ENCODE measurements at places on chromosomes 11 and 22.
A peak's percentile ranks its signal among the peaks of the same experiment; 100 is the strongest.

GRCh38 chr11:16359369-16359768 lies 3.0 kb upstream of the SOX6 start:
- no peak for DNase-seq

GRCh38 chr11:67344264-67344663 lies 9.1 kb downstream of the POLD4 start:
- DNase-seq, result no peak

DNA sequence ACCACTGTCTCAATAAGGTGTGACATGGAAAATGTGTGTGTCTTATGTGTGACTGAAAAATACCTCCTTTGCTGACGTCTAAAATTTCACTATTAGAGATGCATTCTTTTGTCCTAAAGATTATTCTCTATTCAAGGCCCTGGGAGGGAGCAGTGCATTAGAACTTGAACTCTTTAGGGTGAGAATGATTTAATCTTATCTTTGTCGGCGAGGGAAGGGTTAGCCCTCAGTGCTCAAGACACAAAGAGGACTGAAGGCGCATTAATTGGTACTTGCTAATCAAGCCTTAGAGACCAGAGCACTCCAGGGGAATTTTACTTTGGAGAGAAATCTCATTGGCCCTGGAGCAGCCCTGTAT lies 29.8 kb upstream of the PLET1 start:
- no peak for DNase-seq

- peak; percentile 49 for DNase-seq
Observed at GRCh38 chr11:16184588-16184987, 171.8 kb downstream of the SOX6 start.

DNA sequence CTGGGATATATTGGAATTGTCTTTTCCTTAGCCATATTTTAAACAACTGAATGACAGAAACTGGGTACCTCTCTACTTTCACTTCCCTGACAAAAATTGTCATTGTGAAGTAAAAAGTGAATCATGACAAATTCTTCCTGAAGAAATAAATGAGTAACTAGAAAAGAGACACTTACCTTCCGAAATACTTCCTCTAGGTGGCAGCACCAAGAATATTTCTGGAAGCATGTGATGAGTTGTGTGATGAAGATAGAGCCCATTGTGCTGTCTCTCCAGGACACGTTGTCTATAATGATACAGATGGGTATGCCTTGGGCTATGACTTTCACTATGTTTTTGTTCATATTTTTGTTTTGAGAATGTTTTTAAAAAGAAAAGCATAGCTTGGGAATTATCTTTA lies 21.5 kb downstream of the CASP4 start:
- DNase-seq, result peak; percentile 80

- DNase-seq, result no peak
Observed at GRCh38 chr11:2669634-2670469, 29.9 kb downstream of the KCNQ1OT1 start.

GRCh38 chr22:23534201-23534850 lies 45.8 kb downstream of the IGLL1 start:
- DNase-seq, result no peak

- peak; percentile 66 for DNase-seq
Observed at GRCh38 chr22:29154364-29155048, 51.2 kb upstream of the EMID1 start.

GRCh38 chr22:46986788-46987187 lies 224.3 kb downstream of the TBC1D22A start:
- no peak for DNase-seq

- DNase-seq, result no peak
Observed at GRCh38 chr22:37148031-37148651, 1.6 kb downstream of the IL2RB start.

DNA sequence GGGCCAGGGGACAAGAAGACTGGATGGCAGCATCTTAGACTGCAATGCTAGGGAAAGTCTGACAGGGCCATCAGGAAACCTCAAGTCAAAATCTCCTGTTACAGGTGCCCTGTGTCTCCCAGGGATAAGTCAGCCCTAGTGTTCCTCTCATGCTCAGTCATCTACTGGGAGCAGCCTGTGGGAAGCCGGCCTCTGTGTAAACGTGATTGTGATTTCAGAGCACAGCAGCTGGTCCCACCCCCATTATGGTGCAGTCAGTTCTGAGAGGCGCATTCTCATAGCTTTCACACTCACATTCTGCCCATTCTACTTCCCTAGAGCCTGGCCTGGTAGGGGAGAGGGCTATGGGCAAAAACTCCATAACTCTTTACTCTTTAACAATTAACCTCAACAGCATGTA lies 7.2 kb upstream of the SLN start:
- no peak for DNase-seq

GRCh38 chr11:107505647-107506225 lies 48.1 kb upstream of the CWF19L2 start:
- no peak for DNase-seq

DNA sequence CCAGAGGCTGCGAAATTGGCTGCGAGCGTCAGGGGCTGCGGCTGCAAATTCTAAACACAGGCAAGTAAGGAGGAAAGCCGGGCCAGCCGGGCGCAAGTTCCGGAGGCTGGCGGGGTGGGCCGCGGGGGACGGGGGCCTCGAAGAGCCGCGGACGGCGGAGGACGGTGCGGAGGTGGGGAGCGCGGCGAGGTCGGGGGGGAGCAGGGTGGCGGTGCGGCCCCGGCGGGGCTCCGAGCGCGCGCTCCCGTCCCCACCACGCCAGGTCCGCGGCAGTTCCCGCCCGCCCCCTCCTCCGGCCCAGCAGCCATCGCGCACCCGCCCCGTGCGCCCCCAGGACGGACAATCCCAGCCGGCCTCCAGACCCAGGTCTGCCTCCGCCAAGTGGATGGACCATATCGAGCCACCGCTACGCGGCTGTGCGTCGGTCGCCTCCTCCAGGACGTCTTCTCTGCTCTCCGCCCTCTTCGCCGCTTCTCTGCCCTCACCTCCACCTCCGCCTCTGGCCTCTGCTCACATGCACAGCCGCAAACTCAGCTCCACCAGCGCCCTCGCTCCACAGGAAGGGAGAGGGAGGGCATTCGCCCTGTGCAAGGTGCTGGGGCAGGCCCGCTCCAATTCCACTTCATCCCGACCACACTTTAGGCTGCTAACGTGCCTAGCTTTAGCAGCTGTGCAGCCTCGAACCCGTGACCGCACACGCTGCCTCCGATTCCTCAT lies 7.2 kb downstream of the ELFN2 start:
- DNase-seq, result peak; percentile 52

DNA sequence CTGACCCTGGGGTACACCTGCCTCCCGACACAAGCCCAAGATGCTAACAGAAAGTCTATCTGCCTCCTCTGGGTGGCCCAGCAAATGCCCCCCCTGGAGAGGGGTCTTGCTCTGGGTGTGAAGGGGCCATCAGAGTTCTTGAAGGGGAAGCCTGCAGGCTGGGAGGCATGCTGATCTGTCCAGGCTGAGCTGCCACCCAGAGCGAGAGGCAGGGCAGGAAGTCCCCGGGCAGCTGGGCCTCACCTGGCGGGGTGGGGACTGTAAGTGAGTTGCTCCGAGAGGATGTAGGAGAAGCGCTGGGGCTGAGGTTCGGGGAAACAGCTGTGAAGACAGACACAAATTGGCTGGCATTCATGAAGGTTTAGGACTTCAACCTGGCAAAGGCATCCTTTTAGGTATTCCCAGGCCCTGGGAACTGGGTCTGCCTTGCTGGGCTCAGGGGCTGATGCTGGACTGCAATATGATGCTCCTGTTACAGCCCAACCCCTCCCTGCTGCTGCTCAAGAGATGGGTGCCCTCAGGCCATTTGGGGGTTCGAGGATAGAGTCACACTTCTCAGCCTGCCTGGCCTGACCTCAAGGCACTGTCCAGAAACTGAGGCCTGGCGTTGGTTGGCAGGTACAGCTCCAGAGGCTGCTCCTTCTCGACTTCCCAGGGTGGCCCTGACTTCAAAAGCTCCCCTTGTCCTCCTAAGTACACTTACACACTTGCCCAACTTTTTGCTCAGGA lies 60.2 kb upstream of the LYVE1 start:
- DNase-seq, result no peak

DNA sequence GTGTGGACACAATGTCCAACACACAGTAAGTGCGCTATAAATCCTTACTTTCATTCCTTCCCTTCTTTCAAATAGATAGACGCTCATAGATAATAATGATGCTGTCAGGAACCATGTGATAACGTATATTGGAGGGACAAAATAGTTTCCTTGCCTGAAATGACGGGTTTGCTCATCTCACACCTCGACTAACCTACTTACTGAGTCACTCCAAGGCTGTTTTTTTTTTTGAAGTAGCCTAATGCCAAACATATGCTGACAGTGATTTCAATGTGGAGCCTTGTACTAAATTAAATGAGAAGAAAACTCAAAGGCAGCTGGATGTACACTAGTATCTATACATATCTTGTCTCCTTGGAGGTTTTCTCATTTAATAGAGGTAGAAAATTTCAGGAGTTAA lies 400.5 kb downstream of the NELL1 start:
- DNase-seq, result no peak

DNA sequence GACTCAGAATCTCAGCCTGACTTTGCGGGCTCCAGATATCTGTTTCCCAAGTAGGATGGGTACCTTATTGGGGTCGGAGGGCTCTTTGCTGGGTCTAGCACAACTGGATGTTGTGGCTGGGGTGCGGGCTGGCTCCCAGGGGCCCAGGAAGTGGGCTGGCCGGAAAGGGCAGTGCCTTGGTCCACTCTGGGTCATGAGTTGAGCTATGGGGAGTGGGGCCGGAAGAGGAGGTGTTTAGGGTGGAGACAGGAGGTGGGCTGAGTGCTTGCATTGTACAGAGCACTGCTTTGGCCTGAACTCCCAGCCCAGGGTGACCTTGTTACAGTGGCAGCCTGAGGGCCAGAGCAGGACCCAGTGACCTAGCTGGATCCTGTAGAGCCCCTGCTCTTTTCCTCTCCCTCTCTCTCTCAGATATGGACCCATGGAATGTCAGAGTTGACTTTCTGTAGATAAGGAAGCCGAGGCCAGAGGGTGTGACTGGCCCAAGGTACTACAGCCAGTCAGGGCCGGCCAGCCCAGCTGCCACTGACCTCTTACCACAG lies 13.2 kb downstream of the PHLDB1 start:
- no peak for DNase-seq

DNA sequence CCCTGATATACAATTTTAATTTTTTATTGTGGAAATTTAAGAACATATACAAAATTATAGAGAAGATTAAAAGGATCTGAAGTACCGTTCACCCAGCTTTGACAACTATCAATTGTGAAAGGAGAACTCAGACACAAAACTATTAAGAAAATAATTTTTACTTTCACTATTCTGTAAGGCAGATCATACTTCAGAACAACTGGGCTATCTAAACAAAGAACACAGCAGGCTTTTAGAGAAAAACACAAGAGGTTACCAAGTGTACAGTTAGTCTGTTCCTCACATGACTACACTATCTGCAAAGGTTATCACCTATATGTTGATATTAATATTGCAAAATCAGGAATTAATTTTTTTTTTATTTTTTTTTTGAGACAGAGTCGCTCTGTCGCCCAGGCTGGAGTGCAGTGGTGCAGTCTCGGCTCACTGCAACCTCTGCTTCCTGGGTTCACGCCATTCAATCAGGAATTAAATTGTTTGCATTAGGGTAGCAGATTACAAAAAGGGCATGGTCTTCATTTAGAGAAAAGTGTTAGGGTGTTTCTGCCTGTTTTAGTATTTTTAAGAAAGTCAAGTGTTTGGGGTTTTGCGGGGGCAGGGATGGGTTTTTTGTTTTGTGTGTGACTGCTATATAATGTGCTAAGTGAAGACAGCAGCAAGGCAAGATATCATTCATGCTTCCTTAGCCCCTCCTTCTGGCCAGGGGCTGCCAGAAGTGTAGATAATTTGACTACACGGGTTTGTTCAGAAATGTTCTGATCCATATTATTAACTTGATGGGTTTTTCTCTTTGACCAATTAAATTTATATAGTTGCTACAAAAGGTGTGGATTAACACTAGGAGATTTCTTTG lies 27.6 kb upstream of the SIK2 start:
- DNase-seq, result no peak

- no peak for DNase-seq
Observed at GRCh38 chr22:29834046-29834445, 4.0 kb downstream of the ASCC2 start.

DNA sequence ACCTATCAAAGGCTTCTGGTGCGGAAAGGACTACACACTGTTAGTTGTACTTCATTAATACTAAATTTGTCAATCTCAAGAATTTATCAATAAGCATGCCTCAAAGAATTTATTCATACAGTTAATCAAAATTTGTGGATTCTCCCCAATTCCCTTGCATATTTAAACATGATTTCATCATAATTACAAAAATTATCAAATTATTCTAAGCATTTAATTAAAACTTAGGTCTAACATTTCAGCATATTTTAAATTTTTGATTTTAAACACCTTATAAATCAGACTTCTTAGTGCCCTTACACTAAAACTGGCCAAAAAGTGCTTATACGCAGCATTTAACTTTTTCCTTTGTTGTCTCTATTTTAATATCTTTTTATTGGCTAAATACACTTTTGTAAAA lies 13.8 kb upstream of the SERPIND1 start:
- no peak for DNase-seq

- DNase-seq, result no peak
Observed at GRCh38 chr11:44944181-44944852, 6.4 kb downstream of the TP53I11 start.

DNA sequence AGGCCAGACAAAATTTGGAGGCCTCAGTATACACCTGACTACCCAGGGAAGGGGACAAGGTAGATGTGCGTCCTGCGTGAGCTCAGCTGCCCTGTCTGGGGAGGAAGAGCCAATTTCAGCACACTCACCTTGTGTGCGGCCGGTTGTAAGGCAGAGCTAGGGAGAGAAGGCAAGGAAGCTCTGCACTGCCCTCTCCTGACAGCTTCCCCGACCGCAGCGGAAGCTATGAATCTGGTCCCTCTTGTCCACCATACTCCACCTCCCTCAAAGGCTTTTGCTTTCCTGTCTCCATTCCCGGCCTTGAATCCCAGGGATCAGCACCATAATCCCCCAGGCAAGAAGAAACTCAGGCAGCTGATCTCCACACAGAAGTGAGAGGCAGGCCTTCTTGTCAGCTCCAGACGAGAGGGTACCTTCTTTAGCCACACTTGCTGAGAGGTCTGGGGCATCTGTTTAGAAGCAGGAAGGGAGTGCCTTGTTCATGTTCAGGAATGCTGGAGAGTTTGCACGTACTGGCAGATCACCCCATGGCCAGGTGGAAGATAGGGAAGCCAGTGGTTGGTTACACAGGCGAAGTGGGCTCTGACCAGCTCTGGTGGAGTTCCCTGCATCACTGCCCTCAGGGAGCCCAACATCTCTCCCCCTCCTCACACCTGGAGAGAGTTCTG lies 62.5 kb downstream of the FEZ1 start:
- DNase-seq, result peak; percentile 61

DNA sequence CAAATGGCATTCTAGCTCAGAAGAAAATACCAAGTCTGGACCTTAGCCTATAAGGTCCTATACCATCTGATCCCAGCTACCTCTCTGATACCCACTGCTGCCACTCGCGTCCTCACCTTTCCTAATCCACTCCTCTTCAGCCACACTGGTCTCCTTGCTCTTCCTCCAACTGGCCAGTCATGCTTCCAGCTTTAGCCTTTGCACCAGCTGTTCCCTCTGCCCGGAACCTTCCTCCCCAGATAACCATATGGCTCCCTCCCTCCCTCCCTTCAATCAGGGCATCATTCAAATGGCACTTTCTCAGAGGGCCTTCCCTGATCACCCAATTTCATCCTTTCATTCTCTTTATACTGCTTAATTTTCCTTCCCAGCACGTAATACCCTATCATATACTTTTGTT lies 67.9 kb downstream of the KCNC1 start:
- no peak for DNase-seq
